AG04449 (cell line): ENCODE measurements at places on chromosomes 6 and 20.

DNA sequence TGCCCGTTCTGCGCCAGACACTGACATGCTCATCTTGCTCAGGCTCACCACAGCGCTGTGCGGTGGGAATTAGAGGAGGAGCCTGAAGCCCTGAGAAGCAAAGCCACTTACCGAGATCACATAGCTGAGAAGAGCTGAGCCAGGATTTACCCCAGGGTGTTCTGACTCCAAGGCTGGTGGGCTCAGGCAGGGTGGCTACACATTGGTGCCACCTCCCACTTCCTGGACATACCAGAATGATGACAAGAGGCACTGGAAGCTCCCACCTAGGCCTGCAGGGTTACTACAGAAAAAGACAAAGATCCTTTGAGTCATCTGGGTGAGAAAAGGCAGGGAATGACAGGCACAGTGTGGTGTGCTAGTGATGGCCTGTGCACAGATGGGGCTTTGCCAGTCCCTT lies 24.4 kb upstream of the FKBP1A start:
- DNase-seq = no peak

- DNase-seq = no peak
These were observed 395.6 kb downstream of the CDH4 start for GRCh38 chr20:61647702-61648101.

- DNase-seq = no peak
These were observed 3.1 kb downstream of the GABRR2 start for GRCh38 chr6:89311853-89312531.

GRCh38 chr20:17545127-17545526 lies 13.9 kb upstream of the BFSP1 start:
- DNase-seq = no peak

GRCh38 chr6:40584741-40585140 lies 2.4 kb downstream of the LRFN2 start:
- DNase-seq = no peak

- DNase-seq = no peak
These were observed at the start of gene PCK1 for GRCh38 chr20:57560554-57561355. Gene PCK1 (plus strand): TSS chr20:57561110. CDS start chr20:57561412, 302 bp downstream.

DNA sequence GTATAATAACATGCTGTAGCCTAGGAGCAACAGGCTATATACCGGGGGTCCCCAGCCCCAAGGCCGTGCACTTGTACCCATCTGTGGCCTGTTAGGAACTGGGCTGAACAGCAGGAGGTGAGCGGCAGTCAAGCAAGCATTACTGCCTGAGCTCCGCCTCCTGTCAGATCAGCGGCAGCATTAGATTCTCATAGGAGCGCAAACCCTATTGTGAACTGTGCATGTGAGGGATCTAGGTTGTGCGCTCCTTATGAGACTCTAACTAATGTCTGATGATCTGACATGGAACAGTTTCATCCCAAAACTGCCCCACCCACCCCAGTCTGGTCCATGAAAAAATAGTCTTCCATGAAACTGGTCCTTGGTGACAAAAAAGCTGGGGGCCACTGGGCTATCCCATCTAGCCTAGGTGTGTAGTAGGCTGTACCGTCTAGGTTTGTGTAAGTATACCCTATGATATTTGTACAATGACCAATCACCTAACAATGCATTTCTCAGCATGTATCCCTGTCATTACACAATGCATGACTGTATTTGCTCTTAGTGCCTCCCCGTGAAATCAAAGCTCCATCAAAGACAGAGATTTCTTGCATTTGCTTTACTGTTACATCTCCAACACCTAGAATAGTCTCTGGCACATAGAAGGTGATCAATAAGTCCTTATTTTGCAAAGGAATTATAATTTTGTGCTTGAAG lies 30.8 kb downstream of the NHSL1 start:
- DNase-seq = peak; percentile 7

- no peak for DNase-seq
These were observed 85.6 kb downstream of the ANKRD60 start for GRCh38 chr20:58142843-58143185.

- DNase-seq = no peak
These were observed 43.7 kb downstream of the FRK start for GRCh38 chr6:116016846-116017545.

GRCh38 chr20:61799928-61800327 lies 265.8 kb downstream of the TAF4 start:
- DNase-seq = no peak

DNA sequence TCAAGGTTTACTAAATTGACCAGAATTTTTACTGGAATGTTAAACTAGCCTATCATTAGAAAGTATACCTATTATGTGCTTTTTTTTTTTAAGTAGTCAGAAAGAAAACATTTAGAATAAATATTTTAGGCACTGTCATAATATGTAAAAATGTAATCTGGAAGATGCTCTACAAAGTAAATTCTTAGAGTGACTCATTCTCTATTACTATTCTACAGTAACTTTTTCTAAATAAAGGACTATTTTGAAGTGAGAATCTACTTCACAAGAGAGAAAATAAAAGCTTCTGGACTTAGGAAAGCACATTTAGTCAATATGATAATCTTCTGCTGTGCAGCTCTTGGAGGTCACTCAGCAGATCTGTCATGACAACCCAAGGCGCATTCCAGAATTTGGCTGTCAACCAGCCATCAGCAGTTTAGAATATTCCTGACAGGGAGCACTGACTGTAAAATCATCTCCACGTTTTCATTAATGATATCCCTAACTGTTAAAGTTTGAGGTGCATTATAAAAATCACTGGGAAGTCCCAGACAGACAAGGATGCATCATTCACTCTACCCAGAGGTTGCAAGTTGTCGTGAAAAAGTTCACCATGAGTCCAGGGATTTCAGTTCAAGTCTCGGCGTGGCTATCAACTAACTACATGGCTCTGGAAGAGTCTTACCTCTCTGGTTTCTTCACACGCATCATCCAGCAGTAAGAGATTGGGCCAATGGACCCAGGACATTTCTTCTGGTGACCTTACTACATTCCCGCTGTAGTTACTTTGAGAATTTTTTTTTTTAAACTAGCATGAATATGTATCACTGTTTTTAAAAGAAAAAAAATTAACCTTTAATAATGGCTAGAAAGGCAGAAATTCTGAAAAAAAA lies 374.9 kb downstream of the GJA1 start:
- no peak for DNase-seq

GRCh38 chr6:9553002-9553401 lies 861.9 kb downstream of the TFAP2A start:
- DNase-seq = no peak

DNA sequence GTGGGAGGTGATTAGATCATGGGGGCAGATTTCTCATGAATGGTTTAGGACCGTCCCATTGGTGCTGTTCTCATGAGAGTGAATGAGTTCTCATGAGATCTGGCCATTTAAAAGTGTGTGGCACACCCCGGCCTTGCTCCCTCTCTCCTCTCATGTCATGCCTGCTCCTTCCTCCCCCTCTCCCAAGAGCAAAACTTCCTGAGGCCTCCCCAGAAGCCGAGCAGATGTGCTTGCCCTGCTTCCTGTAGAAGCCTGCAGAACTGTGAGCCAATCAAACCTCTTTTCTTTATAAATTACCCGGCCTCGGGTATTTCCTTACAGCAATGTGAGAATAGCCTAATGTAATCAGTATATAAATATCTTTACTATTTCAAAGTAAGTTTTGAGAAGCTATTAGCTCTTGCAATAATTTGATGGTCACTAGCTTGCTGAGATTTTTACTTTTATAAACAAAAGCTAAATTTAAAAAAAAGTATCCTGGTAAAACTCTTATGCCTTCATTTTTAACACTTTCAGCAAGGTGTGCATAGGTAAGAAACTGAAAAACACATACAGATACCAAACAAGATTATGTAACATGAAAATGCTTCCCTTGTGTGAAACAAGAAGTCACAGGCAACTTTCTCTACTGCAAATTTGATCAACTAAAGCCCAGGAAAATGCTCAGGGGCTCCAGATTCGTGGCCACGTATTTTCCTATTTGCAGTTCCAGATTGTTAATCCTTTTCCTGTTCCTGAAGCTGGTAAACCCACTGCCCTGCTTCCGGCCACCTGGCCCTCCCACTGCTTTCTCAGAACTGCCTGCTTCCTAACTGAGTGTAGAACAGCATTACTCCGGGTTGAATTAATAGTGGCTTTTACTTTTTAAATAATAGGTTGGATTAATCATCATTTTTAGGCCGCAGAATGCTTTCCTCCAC lies 395.1 kb upstream of the CNR1 start:
- no peak for DNase-seq

DNA sequence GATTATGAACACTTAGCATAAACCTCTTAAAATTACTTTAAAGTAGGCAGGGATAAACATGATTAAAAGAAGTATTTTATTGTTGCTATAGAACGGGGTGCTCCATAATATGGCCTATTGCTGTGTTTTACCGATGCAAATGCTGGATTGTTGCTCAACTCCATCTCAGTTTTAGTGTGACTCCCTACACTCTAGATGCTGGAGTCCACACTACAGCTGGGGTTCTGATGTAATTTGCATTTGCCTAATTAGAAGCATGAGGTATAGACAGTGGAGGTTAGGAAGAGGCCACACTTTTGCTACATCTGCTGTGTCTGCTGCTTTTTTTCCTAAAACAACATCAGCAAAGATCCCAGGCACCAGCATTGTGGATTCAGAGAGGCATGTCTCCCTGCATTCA lies 6.7 kb upstream of the HMGN3 start:
- DNase-seq = no peak

GRCh38 chr6:11146117-11146826 lies 34.7 kb upstream of the ERVFRD-1 start:
- DNase-seq = no peak

DNA sequence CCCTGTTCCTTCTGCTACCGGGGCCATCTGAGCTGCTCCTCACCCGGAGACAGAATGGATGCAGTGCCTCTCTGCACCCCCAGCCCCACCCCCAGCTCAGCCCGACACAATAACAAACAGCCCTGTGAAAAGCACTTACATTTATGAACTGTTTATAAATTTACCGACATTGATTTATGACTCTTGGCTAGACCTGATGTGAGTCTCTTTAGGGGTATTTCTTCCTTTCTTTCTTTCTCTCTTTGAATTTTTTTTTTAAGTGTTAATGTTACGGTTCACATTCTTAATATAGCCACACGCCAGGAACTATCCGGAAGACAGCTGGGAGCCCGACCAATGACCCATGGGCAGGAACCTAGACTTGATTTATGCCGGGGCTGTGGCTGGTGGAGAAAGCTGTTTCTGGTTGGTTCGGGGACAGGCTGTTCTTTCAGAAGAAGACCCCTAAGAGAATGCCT lies 266.3 kb downstream of the CDC5L start:
- no peak for DNase-seq

DNA sequence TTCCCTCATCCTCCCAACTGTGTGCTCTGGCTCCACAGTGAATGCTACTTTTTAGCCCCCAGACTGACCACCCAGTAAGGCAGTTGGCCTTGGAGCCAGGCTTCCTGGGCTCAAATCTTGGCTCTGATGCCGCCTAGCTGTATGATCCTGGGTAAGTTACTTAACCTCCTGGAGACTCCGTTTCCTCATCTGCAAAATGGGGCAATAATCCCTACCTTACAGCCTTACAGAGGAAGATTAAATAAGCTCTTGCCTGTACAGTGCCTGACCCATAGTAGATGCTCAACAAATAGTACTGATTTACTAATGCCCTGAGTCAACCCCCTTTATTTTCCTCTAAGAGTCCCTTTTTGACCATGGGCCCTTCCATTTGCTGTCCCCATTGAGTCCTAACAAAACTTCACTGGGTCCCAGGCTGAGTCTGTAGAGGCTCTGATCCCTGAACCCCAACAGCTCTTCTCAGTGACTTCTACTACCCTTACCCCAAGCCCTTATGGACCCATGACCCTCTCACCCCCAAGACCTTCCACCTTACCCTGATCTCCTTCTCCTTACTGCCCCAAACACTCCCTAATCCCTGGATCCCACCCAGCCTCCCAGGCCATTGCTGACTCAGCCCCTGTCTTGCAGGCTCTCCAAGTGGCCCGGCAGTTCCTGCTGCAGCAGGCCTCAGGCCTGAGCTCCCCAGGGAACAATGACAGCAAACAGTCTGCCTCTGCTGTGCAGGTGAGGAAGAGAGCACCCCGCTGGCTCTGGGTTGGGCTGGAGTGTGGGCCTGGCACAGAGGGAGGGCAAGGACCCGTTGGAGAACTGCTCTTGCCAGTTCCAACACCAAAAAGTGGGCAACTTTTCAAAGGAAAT lies 31.4 kb downstream of the FOXP4 start:
- no peak for DNase-seq

GRCh38 chr6:125904871-125905270 lies 51.7 kb upstream of the HINT3 start:
- no peak for DNase-seq

GRCh38 chr6:102749210-102749971 lies 1355.9 kb downstream of the GRIK2 start:
- no peak for DNase-seq

GRCh38 chr6:107582086-107582485 lies 92.2 kb downstream of the SOBP start:
- DNase-seq = no peak
